ENCODE measurements at places on chromosomes 5 and 9.

GRCh38 chr9:70494221-70494620 lies 79.8 kb upstream of the KLF9 start:
- no peak for DNase-seq

GRCh38 chr9:89781838-89782540 lies 177.2 kb downstream of the GADD45G start:
- no peak for DNase-seq

GRCh38 chr5:99025298-99026045 lies 96.7 kb upstream of the CHD1 start:
- DNase-seq, result peak; percentile 86

DNA sequence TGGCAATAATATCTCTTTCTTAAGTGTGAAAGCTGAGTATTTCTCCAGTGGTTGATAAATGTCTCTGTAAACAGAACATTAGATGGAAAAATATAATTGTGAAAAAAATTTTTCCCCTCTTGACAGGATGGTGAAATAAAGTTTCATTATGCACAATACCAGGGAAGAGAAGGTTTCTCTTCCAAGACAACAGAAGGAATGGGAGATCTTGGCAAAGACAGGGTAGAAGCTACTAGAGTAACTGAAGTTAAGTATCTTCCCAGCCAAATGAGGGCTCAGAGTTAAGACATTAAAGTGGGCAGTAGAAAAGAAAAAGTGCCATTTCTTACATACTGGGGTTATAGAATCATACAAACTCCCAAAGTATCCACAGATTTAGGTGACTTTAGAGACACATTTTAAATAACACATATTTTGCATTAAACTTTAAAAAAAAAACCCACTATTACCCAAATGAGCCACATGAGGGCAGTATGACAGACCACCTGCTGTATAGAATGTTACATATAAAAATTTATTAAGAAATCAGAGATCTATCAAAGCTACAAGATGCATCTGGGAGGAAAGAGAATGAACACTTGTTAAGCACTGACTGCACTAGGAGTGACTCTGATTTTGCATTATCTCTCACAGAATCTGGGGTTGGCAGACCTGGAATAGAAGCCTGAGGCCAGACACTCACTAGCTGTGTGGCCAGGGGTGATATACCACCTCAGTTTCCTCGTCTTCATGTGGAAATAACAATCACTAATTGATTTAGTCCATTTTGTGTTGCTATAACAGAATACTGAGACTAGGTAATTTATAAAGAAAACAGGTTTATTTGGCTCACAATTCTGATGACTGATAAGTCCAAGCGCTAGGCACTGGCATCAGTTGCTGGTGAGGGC lies 98.5 kb downstream of the ARSB start:
- peak; percentile 35 for DNase-seq

GRCh38 chr9:129320575-129321285 lies 142.7 kb upstream of the IER5L start:
- DNase-seq, result peak; percentile 91

Data from DMS53 (cell line).